ENCODE measurements at places on chromosomes 5 and 9.

DNA sequence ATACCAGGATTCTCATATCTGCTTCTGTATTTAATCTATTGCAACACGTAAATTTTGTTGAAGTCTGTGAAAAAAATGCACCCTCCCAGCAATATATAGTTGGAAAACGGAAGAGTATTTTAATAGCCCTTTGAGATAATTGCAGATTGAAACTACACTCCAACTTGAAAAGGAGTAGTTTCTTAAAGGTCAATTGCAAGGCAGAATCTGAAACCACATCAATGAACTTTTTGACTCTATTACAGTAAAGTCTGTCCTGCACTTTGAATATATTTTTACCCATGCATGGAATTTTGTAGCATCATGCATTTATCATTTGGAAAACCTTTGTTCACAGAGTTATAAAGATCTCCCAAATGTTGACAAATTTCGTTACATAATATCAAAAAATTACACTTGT lies 311.6 kb upstream of the NREP start:
- no peak for DNase-seq

DNA sequence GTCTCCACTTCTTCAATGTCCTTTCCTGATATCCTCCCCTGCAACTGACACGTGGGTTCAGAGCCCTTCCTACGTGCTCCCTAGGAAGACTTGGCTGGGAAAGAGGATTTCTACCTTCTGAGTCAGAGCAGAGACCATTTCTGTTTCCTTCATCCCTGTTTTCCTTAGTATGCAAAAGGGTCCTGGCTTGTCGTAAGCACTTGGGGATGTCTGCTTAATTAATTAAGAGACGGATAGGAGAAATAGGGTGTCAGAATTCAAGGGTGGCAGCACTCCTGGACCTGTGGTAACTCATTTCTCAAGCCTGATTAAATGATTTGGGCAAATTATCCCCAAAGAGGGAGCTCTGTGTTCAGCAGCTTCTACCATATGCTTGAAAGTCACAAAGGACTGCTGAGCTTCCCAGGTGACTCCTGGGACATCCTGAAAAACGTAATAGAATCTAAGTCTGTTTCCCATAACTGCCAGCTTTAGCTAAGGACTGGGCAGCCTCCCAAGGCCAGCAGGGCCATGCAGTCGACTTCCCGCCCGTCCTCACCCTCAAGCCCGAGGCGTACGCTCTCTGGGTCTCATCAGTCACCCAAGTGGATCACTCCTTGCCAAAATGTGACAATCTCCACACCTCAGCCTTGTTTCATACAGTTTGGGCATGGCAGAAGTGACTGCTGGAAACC lies 20.5 kb downstream of the ABCA1 start:
- no peak for DNase-seq

DNA sequence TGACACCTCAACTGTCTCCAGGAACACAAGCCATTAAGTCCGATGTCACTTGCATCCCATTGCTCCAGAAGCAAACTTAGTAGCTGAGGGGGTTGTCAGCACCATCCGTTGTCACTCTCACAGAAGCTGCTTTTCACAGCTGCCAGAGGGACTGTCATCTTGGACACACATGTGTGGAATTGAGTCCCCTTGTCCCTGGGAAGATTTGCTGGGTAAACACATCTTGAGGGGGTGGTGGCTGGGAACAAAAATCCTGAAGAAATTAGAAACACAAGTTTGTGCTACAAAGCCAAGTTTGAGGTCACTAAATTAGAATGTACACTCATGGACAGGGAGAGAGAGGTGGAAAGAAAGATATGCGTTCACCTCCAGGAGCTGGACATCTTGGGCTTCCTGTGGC lies 55.2 kb upstream of the ADRA1B start:
- no peak for DNase-seq

DNA sequence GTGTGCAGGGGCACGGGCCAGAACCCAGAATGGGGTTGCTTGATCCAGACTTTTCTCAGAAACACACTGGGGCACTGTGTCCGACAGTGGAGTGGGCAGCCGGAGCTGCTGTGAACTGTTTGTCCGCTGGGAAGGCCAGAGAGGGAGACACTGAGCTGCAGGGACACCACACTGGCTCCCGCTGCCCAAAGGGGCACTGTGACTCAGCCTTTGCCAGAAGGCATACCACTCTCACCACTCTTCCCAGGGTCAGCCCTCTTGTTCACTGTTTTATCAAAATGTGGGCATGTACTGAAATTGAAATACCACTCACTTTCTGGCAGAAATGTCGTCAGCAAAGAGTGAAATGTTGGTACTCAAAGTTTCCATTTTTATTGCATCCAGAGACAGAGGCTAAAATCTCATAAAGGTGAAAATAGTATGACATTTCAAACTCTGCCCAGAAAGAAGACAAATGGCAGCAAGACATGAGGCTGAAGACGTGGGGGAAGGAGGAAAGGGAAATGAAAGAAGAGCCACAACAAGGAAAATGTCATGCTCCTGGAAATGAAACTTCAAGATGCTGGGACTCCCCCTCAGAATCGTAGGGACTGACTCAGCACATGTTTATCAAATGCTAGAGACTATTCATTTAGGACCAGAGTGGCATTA lies 4.5 kb upstream of the IL7R start:
- no peak for DNase-seq

- DNase-seq = no peak
Observed at GRCh38 chr5:39437467-39437866, 12.7 kb upstream of the DAB2 start.

DNA sequence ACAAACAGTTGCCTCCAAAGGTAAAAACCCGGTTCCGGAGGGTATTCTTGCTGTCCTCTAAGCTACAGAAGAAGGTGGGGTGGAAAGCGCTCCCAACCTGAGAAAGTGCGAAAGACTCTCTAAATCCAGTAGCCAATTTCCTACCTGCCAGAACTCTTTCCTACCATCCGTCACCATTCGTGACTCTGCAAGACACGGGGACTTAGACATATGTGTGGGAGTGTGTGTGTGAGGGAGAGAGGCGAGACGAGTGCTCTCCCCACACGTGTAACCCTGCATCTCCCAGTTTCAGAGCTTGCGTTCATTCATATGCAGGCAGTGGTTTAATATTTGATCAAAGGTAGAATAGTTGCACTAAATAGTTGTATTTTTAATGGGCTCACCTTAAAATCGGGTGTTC lies 473 bp upstream of the GABRA1 start:
- no peak for DNase-seq

- DNase-seq = no peak
Observed at GRCh38 chr5:65987982-65988381, 61.6 kb downstream of the ERBIN start.

GRCh38 chr5:116297296-116297814 lies 212.5 kb downstream of the COMMD10 start:
- no peak for DNase-seq

GRCh38 chr9:135516132-135516860 lies 4.9 kb upstream of the LCN1 start:
- DNase-seq = no peak

GRCh38 chr9:113913426-113914195 lies 37.5 kb downstream of the ZNF618 start:
- DNase-seq = no peak

- DNase-seq = no peak
Observed at GRCh38 chr9:97980918-97981845, 2.0 kb upstream of the ANP32B start.

Data from GOT3 (cell line).